ENCODE measurements at places on chromosomes 1 and 21. TPM values are rescaled to one million over a fixed set of nuclear protein-coding genes. Genes with fewer than 3 reads are reported as not detected.

GRCh38 chr1:82161700-82162141 is 361.0 kb downstream of the ADGRL2 start:
- DNase-seq, result peak; percentile 63

Gene SPRR2A
- not detected for total RNA-seq

DNA sequence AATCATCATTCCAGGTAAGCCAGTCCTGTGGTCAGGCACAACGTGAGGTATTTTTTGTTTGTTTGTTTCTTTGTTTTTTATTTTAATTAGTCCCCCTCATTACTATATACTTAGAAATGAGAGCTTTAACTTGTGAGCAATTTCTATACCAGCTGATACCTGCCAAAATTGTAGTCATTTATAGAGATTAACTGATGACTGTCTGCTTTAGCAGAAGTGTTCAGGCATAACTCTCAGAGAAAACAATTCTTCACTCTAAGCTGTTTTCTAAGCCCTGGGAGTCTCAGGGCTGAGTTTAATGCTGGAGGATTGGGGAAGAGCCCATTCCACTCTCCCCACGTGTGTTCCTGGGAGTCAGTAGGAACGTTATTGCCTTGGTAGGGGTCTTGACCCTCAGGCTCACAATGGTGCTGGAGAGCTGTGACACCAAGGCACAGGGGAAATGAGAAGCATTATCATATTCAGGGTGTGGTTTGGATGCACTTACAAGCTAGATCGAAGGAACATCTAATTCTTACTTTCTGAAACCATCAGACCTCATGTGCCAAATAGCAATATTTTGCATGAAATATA is 168.2 kb downstream of the CLIC6 start:
- no peak for DNase-seq

DNA sequence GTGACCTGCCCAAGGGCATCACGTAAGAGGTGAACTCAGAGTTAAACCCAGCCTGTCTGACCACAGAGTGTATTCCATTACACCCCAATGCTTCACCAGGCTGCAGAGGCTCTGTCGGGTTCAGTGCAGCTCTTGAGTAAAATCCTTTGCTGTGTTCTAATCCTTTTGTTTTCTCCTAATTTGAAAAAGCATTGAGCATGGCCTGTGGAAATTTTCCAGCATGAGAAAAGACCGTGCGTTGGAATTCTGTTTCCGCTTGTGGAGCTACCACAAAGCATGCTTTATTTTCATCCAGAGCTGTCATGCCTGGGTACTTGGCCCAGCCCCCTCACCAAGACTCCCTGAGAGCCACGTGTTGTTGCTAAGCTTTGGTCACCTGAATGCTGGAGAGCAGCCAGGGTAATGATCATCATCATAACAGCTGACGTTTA is 317.6 kb downstream of the PRDM2 start:
- no peak for DNase-seq

Data from Caki2 (cell line).